ENCODE measurements at places on chromosomes 3 and 15.

DNA sequence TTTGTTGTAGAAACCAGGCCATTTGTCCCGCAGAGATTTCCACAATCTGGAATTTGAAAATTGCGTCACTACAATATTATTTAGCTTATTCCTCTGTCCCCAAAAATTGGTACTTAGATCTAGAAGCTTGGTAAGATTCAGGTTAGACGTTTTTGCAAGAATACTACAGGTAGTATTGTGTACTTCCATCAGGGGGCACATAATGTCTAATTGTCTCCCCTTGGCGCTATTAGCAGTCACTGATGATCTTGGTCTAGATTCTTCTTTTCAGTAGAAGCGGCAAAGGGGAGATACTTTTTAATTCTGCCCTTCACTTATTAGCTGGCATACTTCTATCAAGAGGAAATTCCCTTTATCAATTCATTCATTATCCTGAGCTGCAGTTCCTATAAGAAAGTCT lies 42.6 kb upstream of the TRIM42 start:
- no peak for DNase-seq

DNA sequence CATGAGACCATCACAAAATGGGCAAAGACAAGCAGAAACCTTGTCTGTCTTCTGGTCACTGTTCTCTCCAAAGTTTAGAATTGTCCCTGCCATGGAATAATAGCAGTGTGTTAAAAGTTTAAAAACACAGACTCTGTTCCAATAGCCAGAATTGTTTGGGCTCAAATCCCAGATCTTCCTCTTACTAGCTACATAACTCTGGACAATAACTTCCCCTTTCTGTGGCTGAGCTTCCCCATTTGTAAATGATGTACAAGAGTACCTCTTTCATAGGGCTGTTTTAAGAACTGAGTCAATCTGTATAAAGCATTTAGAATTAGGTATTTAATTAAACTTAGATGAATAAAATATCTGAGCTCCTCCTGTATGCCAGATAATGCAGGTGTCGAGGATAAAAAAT lies 623.0 kb downstream of the NTRK3 start:
- no peak for DNase-seq

GRCh38 chr15:77722759-77723460 lies 90.2 kb upstream of the LINGO1 start:
- no peak for DNase-seq

- no peak for DNase-seq
These were observed 33.8 kb downstream of the RYK start for GRCh38 chr3:134216851-134217250.

- DNase-seq: no peak
These were observed 65.1 kb downstream of the CD200R1L start for GRCh38 chr3:112781599-112781998.

GRCh38 chr3:125679258-125679657 lies 84.0 kb upstream of the OSBPL11 start:
- no peak for DNase-seq

DNA sequence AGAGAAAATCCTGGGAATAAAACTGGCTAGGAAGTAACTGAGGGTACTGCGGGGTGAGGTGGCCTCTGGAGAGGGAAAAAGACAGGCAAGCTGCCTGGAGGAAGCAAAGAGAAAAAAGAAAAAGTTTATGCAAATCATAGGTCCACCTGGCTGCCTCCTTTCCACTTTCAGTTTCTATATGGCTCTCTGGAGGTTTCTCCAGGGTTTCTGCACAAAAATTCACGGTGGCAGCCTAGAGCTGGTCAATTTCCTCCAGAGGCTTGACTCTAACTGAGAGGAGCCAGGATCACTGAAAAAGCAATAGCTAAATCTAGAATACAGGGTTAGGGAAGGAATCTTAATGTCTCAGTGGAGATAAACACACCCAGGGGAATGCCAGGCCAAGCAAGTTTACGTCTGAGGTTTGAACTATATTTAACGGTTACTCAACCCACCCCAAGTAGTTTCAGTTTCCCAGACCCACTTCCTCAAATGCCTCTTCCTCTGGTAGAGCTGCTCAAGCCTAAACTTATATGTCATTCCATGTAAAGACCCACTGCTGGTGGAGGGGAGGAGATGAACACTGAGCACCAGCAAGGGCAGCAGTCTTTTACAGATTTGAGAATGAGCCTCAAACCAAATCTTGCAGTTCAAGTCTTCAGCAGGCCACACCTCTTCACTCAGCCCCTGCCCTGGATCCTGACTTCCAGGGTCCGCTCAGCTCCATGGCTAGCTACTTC lies 5.7 kb downstream of the LYSMD2 start:
- DNase-seq: peak; percentile 64

All from CD4-positive, alpha-beta T cell treated with Interleukin-4 for 1 hour (primary cell).